ENCODE measurements at places on chromosomes 2 and 18.

- no peak for DNase-seq
Observed at GRCh38 chr2:72103690-72104089, 44.0 kb downstream of the CYP26B1 start.

DNA sequence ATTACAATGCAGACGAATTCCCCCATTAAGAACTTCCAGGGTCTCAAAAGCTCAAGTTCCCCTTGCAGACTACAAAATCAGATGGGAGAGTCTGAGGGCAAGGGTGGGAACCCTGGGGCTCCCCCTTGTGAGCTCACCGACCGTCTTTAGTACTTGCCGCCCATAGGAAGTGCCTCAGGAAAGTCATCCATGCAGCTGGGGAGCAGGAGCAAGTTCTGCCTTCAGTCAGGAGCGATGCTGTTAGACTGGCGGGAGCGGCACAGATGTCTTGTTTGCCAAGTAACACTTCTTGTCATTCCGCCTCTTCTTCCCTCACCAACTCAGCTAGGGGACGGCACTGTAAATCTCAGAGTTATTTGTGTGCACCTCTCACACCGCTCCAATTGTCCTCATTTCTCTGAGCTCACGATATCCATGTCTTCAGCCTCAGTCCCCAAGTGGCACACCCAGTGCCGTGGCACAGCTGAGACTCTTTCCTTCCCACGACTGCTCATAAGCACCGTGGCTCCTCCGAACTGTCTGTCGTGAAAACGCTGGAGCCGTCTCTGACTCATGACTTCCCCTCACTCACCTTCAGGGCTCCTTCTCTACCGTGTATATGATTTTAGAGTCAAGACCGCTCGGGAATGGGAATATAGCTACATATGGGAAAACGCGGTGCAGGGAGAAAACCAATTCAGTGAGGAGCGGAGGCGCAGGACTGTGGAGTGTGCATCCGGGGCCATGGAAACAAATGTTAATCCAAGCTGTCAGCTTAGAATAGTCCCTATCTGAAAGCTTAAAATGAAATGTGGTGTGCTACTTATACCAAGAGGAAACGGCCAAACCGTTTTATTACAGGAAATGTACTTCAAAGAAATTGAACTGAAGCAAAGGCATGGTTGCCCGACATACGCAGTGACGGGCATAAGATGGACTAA is 34.0 kb downstream of the UXS1 start:
- peak; percentile 55 for DNase-seq

- no peak for DNase-seq
Observed at GRCh38 chr2:58109481-58109880, 62.9 kb downstream of the VRK2 start.

DNA sequence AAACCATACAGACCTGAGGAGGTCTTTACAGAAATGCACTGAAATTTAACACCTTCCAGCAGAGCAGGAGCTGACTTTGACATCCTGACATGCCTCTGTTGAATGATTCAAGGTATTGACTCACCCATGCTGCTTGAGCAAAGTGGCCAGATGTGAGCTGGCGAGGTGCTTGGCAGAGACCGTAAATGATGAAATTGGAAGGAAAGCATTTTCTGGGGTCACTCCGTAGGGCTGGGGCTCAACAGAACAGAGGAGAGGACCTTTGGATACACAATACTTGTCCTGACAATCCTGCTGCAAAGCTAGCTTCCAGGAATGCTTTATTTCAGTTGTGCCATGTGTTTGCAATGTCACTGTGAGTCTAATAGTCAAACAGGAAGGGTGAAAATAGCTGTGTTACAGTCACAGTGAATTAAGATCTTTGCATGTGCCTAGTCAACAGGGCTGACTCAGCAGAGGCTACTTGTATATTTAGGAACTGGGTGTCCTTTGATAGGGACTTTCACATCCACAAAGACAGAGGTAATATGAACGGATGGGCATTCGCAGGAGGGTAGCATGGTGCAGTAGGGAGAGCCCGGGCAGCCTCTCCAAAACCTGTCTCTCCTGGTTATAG is 31.6 kb upstream of the NCK2 start:
- DNase-seq = no peak

DNA sequence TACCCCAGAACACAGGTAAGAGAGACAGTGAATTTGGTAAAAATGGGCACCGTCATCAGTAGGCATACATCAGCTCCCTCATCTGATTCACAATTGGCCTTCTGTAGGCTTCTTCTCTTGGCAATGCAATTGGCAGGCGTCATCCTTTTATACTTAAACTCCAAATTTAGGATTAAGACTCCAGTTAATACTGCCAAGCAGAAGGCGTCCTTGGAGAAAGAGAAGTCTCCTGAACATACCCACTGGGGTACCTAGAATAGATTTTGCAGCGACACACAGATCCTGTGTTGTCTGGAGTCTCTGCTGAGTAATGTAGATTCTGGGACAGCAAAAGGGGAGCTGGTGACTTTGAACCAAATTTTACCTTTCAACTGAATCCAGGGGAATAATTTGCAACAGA is 592 bp upstream of the METAP1D start:
- DNase-seq = no peak

- no peak for DNase-seq
Observed at GRCh38 chr2:40256649-40257048, 195.2 kb downstream of the SLC8A1 start.

GRCh38 chr2:46610021-46610420 is 130.7 kb downstream of the TMEM247 start:
- no peak for DNase-seq

DNA sequence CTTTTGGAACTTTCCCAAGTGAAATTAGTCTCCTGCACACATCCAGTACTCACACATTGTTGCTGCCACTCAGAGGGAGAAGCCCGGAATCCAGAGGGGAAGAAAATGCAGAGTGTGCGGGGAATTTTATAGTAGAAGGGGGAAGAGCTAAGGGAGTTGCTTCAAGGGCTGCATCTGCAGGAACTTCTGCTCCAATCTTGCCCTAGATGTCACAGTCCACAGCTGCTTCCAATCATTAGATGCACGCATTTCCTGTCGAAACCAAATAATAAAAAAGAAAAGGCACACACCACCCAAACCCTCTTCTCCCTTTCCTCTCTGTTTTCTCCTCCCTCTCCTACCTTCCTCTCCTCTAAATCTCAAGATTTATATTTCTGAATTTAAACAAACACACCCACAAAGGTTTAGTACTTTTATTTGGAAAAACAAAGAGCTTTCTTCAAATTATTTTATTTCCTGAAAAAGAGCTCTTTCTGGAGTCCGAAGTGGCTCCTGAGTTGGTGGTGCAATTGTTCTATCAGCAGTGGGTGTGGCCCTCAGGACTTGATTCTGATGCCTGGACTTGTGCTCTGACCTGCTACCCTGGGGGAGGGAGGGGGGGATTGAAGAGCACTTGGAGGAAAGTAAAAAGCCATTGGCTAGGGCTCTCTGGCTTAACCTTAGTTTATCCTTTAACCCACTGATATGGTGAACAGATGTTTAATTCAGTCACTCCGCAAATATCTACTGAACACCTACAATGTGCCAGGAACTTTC is 72.0 kb downstream of the KCNE4 start:
- DNase-seq = no peak

GRCh38 chr2:35447215-35447614 is 908.4 kb upstream of the CRIM1 start:
- no peak for DNase-seq

GRCh38 chr2:231701456-231702373 is 6.6 kb upstream of the PTMA start:
- DNase-seq = no peak

GRCh38 chr2:28568533-28568932 is 72.7 kb downstream of the PLB1 start:
- DNase-seq = no peak

DNA sequence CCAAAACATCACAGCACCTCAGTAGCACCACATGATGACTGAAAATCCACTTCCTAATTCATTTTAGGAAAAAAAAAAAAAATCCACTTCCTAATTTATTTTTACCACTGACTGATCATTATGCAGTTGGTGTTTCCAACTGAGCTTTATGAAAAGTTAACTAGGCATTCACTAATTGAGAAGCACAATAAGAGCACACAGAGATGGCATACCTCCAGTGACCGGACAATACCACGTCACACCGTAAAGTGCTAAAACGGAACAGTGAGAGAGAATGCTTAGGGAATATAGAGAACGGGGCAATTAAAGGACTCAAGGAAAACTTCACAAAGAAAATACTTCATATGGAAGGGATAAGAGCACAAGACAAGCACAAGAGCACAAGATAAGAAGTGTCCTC is 212.5 kb downstream of the NBAS start:
- DNase-seq = no peak

GRCh38 chr18:63180321-63180720 is 139.2 kb downstream of the BCL2 start:
- no peak for DNase-seq

DNA sequence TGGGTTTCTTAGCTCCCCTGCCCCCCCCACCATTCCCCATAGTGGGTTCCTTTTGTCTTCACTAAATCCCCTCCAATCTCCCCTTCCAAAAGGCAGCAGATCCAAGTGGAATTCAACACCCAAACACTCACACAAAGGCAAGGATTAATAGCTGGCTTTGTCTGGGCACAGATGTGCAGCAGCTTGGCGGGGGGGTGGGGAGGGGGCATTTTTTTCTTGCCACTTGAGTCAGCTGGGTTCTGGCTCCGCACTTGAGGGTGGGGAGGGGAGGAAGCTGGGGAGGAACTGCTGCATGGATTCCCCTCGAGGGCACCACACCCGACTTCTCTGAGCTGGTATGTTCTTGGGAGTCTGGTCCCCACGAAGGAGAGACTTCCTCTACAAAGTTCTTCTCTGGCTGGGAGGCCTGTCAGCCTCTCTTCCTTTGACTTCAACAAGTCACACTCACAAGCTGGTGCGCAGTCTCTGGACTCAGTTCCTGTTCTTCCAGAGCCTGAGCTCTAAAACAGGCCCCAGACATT is 36.0 kb downstream of the SERTAD2 start:
- DNase-seq = no peak

- DNase-seq = no peak
Observed at GRCh38 chr2:200319548-200320337, 13.2 kb downstream of the SPATS2L start.

DNA sequence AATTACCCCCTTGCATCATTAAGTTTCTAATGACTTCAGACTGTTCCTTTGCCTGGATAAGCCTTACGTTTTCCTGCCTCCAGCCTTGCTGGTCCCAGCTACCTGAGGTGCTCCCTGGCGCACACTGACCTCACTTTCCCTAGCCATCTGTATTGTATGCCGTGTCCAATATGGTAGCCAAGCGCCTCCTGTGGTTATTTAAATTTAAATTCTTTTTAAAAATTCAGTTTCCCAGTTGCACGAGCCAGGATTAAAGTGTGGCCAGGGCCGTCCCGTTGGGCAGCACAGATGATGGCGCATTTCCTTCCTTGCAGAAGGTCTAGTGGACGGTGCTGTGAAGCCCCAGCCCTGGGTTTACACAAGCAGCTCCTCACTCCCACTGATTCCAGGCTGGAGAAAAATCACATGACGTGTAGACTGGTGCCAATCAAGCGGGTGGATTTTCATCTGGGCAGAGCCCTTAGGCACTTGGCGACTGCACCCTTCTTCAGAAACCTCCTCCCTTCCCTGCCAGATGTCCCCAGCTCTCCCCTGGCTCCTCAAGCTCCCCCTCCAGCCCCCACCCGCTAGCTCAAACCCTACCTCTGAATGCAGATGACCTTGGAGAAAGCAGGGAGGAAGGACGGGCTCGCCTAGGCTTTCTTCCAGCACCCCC is 33.9 kb downstream of the ACKR3 start:
- no peak for DNase-seq

DNA sequence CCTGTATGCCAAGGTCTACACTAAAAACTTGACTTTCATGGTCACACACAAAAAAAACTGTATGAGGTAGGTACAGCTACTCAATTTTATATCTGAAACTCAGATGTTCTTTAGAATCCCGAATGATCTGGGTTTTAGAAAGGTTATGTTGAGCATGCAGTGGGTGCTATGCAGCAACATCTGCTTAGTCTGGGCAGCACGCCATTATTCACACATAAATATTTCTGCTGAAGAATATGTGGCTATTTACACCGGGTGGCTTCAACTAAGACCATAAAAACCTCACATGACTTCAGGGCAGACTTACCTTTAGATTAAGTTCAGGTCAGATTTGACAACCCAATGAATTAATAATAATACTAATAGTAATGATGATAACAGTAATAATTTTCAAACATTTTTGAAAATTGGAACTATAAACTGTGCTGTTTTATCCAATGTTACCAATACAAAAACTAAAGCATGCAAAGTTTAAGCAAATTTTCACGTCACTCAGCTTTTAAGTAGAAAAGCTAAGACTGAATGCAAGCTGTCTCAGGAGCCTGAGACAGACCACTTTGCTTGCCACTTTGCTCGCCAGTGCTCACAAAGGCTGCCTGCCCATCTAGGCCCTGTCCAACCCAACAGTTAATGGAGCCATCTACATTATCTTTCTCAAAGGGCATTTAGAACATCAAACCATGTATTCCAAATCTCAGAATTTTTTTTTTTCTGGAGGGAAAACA is 292.0 kb downstream of the CNTNAP5 start:
- DNase-seq = no peak

DNA sequence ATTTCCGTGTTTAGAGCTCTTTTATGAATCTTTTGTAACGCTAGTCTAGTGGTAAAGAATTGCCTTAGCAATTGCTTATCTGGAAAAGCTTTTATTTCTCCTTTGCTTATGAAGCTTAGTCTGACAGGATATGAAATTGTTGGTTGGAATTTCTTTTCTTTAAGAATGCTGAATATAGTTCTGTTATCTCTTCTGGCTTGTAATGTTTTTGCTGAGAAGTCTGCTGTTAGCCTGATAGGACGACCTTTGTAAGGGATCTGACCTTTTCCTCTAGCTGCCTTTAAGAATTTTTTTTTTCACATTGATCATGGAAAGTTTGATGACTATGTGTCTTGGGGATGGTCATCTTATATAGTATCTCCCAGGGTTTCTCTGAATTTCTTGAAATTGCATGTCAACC is 101.1 kb downstream of the TRABD2A start:
- no peak for DNase-seq

- peak; percentile 29 for DNase-seq
Observed at GRCh38 chr2:157443795-157444640, at the start of gene CYTIP. TSS of gene CYTIP (minus strand) at chr2:157444089. CDS start at chr2:157444020, 69 bp downstream.

- no peak for DNase-seq
Observed at GRCh38 chr18:11951390-11951851, 29.9 kb upstream of the IMPA2 start.

- DNase-seq = no peak
Observed at GRCh38 chr2:121071034-121071504, 213.9 kb downstream of the TFCP2L1 start.

- no peak for DNase-seq
Observed at GRCh38 chr2:25255745-25256487, 85.8 kb downstream of the DNMT3A start.

- DNase-seq = no peak
Observed at GRCh38 chr2:71505086-71505769, 51.9 kb downstream of the DYSF start.

Measured in stimulated activated naive CD4-positive, alpha-beta T cell treated with Interleukin-2 at 50 U/mL for 16 hours (primary cell).